ENCODE measurements at places on chromosomes 12 and 14. TPM values are rescaled to one million over a fixed set of nuclear protein-coding genes. Genes with fewer than 3 reads are reported as not detected.

DNA sequence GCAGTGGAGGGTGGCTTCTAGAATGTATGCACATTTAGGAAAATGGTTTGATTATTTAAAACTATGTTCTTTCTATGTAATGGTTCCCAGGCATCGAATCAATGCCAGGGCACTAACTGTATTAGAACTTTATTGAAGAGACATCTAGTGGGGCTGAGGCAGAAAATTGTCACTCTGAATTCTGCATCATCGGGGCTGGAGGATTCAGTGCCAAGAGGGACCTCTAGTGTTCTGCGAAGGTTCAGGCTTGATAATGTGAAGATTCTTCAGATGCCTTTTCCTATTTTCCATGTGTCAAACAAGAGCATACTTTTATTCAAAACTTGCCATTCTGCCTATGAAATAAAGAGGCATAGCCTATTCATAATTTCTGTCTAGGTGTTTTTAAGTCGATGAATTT lies 146.3 kb downstream of the CAND1 start:
- peak; percentile 80 for DNase-seq

GRCh38 chr12:127052511-127053232 lies 1214.3 kb upstream of the TMEM132C start:
- no peak for DNase-seq

GRCh38 chr14:101026341-101026740 lies 122.8 kb upstream of the RTL1 start:
- DNase-seq, result no peak

DNA sequence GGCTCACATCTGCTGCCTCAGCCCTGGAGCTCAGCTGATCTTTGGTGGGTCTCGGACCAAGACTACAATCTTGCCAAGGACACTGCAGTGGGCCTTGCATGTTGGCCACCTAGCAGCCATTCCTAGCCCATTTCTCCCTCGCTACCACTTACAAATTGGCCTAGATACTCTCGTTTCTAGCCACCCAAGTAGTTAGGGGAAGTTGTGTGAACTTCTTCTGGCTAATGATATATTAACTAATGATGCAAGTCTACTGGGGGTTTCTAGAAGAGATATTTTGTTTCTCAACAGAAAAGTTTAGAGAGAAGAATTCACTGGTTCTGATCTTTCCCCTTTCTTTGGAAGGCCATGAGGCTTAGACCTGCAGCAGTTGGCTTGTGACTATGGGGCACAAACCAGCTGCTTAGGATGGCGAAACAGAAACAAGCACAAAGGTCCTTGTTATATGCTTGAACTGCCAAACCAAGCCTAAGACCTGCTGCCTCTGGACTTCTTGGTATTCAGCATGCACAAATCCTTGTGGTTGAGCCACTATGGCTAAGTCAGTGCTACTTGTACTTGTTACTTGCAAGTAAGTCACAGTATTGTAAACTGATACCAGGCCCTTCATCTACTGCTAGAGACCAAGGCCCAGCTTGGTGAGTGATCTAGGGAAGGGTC lies 30.5 kb upstream of the GPATCH2L start:
- DNase-seq, result no peak

The SIX6 gene
- not detected for total RNA-seq

GRCh38 chr12:94977766-94978468 lies 25.6 kb downstream of the NDUFA12 start:
- no peak for DNase-seq

The MAX gene
- total RNA-seq, result 37.4 TPM

DNA sequence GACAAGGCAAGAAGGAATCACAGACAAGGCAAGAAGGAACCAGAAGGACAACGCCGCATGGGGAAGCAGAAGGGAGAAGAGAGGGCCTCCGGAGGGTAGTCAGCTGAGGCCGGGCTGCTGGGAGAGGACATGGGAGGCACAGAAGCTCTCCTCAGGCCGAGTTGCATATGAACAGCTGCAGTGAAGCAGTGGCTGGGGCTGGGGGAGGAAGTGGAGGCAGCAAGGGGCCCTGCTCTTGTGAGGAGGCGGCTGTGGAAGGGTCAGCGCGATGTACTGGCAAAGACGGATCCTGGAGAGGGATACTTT lies 22.0 kb upstream of the TMEM106C start:
- no peak for DNase-seq

GRCh38 chr12:32854716-32855115 lies 41.9 kb downstream of the PKP2 start:
- DNase-seq, result no peak

The CDCA3 gene
- total RNA-seq, result 104 TPM

The GATC gene
- total RNA-seq, result 31.4 TPM

GRCh38 chr12:10968765-10969456 lies 17.8 kb downstream of the TAS2R50 start:
- DNase-seq, result no peak

DNA sequence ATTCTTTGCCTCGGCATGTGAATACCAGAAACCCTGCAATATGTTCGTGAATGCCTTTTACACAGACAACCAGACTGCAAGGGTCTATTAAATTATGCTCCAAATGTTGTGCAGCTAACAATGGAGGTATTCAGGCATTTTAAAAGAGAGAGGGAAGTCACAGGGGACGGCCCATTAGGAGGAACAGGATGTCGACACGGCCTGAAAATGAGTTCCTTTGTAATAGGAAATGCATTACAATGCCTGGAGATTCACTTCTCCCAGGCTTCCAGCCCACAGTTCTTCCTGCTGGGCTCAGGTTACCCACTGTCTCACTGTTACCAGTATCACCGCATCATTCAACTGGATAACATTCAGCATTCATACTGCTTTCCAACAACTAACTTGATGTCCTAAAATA lies 2.5 kb downstream of the DUSP6 start:
- peak; percentile 74 for DNase-seq

The FAM90A1 gene
- not detected for total RNA-seq

- no peak for DNase-seq
These were observed 23.6 kb upstream of the FAM181A start for GRCh38 chr14:93903342-93904184.

DNA sequence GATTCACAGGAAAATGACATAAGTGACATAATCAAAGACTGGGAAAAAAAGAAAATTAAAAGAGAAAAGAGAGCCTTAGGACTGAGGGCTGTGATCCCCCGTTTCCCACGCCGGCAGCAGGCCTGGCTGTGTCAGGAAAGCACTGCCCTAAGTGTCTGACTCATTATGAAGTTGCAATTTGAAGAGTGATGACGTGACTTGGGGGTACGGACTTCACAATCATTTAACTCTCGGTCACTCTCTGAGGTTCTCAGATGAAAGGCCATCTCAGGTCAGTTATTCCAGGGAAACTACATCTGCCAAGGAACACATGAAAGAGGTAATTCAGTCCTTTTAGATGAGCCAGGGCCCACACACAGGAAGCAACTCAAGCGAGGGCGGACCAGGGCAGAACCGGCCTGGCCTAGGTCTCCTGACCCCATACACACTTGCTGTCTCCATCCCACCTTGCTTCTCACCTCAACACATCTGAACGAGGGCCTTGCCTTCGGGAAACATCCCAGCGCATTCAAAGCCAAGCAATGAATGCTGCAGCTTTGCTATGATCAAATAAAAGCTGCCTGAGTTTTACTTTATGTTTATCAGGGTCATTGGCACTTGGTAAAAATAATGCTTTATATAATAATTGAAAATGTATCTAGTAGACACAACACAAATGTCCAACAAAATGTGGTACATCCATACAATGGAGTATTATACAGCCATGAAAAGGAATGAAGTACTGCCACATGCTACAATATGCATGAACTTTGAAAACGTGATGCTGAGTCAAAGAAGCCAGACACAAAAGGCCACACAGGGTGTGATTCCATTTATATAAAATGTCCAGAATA lies 2.7 kb downstream of the SSH1 start:
- no peak for DNase-seq

DNA sequence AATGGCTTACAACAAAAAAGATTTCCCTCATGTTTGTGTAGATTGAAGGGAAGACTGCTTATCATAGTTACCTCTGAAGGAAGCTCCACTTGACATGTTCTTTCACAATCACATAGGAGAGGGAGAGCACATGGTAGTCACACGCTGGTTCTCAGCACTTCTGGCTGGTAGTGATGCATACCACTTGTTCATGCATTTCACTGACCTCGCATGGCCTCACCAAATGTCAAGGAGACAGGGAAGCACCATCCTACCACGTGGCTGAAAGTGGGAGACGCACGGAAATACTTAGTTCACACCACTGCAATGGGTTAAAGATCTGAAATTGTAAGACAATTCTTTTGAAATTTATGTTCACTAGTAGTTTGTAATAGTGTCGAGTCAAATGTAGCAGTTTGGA lies 74.0 kb downstream of the PDE3A start:
- no peak for DNase-seq

GRCh38 chr14:60515511-60516289 lies 6.8 kb downstream of the SIX6 start:
- DNase-seq, result no peak

The KRT6C gene
- not detected for total RNA-seq

DNA sequence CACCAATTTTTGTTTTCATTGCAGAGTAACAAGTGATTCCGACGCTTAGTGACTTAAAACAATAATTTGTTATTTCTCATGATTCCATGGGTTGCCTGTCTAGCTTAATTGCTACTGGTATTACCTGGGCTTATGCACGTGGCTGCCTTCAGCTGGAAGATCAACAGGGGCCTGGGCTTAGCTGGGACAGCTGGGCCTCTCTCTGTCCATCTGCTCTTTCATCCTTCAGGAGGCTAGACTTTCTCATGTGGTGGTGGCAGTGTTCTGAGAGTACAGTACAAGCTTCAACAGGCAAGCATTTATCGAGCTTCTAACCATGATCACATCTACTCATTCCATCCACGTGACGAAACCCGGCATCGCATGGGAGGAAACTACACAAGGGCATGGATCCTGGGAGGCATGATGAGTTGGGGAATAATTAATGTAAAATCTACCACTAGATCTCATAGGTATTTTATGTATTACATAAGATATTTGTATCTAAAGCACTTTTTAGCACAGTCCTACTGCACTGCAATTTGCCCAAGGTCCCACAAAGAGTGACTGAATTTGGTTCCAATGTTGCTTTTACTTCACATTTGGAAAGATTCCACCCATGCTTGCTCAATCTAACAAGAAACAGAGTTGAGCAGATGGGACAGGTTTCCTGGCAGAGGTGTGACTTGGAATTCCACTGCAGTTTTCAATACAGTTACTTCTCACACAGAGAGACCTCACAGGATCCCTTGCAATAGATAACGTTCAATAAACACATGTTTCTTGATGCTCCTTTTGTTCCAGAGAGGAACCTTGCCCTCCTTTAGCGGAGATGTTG lies 153.1 kb upstream of the FRMD6 start:
- DNase-seq, result no peak

DNA sequence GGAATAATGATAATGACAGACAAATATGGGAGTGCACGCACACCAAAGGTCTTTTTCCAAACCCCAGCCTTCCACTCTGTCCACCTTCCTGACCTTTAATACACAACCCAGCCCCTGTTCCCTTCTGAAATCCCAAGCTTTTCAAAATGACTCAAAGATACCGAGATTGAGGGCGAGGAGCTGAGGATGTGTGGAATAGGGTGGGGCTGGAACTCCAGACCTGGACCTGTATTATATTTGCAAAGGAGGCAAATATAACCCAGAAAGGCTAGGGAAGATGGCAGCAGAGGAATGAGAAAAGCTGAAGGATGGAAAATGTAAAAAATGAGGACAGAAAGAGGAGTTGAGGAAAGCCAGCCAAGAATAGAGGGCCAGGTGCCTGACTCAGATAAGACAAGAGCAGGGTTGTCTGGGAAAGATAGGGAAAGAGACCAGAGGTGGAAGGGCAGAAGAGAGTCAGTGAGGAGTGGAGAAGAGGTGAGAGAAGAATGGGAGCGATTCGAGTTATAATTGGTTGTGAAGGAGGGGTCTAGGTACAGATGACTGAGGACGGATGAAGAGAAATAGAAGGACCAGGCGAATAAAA lies 1.0 kb upstream of the PTMS start:
- DNase-seq, result peak; percentile 21

GRCh38 chr12:98678946-98679610 lies 34.0 kb downstream of the APAF1 start:
- DNase-seq, result no peak

DNA sequence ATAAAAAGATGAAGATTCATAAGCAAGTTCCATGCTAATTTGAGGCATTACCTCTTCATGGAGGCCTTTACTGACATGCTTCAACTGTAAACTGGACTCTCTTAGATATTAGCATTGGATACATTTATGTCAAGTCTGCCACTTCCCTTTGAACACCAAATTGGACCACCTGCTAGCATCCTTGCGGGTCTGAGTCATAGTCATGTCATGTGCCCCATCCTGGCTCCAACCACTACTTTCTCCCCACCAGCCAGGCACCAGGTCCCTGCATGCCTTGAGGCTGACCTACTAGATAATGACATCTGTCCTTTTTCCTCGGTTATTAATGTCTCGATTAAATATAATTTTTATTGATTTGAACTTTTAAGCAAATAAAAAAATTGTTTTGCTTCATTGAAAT lies 32.9 kb upstream of the EEA1 start:
- peak; percentile 34 for DNase-seq

The NTN4 gene
- total RNA-seq, result 1.7 TPM

- no peak for DNase-seq
These were observed 10.2 kb upstream of the MYL6B start for GRCh38 chr12:56141946-56142784.

The MYO1H gene
- total RNA-seq, result not detected

DNA sequence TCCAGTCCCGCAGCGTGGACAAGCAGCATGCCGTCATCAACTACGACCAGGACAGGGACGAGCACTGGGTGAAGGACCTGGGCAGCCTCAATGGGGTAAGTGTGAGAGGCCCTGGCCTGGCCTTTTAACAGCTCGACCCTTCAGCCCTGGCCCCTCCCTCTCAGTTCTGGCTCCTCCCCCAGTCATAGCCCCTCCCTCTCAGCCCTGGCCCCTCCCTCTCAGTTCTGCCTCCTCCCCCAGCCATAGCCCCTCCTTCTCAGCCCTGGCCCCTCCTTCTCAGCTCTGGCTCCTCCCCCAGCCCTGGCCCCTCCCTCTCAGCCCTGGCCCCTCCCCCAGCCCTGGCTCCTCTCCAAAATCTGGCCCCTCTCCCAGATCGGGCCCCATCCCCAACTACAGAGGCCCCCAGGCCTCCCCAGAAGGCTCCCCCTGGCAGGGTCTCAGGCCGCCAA lies 11.2 kb downstream of the CEP170B start:
- DNase-seq, result peak; percentile 51

The ACSS3 gene
- 24.4 TPM for total RNA-seq

DNA sequence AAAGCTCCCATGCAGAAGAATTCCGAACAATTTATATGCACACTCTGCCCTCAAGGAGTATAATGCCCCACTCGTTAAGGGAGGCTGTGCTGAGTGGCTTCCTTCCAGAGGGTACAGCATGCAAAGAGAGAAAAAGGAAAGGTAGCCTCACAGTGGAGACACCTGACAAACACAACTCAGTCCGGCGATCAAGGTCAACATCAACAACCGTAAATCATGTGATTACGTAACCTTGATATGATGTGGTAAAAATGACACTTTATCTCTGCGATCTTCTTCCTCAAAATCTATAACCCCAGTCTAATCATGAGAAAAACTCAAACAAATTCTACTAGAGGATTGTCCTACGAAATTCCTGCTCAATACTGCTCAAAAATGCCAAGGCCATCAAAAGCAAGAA lies 400.5 kb upstream of the CCDC196 start:
- no peak for DNase-seq

GRCh38 chr12:76530516-76530915 lies 29.1 kb downstream of the OSBPL8 start:
- no peak for DNase-seq

GRCh38 chr12:92574911-92575570 lies 127.7 kb upstream of the PLEKHG7 start:
- DNase-seq, result no peak

All from SJCRH30 (cell line).